ENCODE measurements at places on chromosomes 7 and 10. TPM values are rescaled to one million over a fixed set of nuclear protein-coding genes. Genes with fewer than 3 reads are reported as not detected.
A peak's percentile ranks its signal among the peaks of the same experiment; 100 is the strongest.

NPFFR1 gene
- 0.23 TPM for polyA plus RNA-seq

TRIM50 gene
- polyA plus RNA-seq, result 0.80 TPM

TAS2R5 gene
- polyA plus RNA-seq, result 0.95 TPM

OPALIN gene
- polyA plus RNA-seq, result not detected

EVX1 gene
- not detected for polyA plus RNA-seq

UCMA gene
- not detected for polyA plus RNA-seq

EZH2 gene
- polyA plus RNA-seq, result 32.0 TPM

TMEM213 gene
- polyA plus RNA-seq, result 0.30 TPM

DNA sequence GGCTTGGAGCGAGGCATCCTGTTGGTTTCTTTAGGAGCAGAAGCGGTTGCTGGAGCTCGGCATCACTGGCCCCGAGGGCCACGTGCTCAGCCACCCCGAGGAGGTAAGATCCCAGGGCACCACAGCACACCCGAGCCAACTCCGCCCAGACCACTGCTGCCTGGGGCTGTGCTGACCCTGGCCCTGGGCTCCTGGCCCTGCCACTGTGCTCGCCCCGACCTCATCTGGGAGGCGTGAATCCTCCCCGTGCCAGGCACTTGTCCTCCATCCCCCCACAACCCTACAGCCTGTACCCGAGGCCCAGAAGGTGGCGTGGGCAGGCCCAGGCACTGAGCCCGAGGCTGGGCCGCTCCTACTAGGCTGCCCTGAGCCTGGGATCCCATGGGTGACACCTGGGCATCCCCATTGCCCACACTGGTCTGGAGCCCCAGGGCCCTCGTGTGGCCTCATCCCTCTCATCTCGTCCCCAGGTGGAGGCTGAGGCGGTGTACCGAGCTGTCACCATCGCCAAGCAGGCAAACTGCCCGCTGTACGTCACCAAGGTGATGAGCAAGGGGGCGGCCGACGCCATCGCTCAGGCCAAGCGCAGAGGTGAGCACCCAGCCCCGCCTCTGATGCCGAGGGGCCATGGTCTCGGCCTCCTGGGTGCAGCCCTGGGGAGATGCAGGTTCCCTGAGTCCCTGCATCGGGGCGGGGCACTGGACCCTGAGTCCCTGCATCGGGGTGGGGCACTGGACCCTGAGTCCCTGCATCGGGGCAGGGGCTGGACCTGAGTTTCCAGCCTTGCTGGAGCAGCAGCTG is 11.8 kb downstream of the DPYSL4 start:
- DNase-seq, result no peak

- DNase-seq, result peak; percentile 88
Observed at GRCh38 chr10:4315551-4315950, 510.5 kb upstream of the AKR1E2 start.

DNA sequence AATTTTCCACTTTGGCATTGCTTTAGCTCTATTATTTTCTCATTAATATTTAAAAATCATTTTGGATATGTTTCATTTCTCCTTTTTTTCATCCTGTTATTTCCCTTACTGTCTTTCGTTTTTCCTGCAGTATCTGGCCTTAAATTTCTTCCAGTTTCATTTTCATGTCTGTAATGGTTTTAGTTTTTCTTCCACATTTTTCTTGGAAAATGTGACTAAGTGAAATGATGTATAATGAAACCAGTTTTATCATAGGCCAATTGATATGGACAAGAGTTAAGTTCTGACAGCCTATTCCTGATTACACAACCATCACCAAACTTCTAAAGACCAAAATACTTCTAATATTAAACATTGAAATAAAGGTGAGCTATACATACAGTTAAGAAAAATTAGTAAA is 158.5 kb downstream of the LHFPL3 start:
- no peak for DNase-seq

DNA sequence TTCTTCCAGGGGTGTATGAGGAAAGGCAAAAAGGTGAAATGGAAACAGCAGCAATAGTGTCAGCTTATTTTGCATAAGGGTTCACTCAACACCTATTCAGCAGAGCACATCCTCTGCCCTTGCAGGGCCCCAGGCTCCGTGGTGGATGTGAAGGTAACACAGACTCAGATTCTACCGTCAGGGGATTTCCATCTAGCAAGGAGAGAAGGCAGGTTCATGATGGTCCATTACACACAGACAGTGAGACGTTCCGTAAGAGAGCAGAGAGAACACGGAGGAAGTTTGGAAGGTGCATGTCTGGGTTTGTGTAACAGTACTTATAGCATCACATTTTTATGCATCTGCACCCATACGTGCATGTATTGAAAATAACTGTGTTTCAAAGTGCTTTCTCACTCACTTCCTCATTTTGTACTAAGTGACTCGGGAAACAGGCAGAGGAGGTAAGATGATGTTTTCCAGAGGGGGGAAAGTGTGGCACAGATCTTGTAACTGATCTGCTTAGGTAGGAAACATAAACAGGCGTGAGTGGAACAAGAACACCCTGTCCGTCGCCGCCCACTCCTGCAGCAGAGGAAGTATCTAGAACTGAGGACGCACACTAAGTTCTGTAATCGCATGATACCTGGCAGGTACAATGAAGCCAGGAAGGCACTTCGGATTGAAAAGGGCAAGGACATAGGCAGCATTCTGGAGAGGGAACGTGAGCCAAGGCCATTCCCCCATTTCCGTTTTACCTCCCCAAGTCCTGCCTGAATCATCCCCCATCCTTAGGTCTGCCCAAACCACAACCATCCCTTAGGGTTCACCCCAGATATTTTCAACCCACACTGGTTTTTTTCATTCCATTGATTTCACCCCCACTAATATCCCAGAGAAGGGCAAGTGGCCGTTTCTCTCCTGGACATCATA is 1.0 kb upstream of the ENO4 start:
- no peak for DNase-seq

GRCh38 chr10:64773357-64773756 is 1252.2 kb downstream of the REEP3 start:
- no peak for DNase-seq

DNA sequence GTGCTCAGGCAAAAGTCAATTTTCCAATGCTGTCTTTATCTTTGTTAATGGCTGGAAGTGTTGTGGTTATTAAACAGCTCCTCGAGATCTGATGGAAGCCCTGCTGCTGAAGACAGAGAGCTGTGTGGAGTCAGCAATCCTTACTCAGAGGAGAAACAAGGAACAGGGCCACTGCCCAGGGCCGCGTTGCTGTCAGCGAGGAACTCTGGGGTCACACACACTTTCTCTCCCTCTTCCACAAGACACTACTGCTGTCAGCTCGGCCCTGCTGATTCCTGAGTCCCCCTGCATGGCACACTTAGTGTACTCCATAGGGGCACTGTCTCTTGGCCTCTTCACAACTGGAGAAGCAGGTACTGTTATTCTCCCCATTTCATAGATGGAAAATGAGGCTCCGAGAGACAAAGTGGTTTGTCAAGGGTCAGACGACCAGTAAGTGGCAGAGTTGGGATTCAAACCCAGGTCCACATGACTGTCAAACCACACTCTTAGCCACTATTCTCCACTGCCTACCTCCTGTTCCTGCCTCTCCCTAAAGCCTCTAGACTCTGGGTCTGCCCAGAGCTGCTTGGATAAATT is 29.3 kb upstream of the PDCD4 start:
- DNase-seq, result no peak

DNA sequence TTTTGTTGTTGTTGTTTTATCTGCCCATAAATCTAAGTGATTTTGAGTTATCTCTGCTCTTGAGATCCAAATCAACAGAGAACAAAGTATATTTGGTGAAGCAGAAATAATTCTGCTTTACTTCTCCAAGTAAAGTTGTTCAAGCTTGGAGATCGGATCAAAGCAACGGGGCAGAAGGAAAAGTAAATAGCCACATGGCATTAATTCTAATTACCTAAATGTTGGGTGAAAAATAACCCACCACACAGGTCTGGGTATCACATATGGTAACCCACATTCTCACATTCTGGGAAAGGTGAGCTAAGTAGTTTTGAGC is 3.1 kb downstream of the NRP1 start:
- DNase-seq, result no peak

DNA sequence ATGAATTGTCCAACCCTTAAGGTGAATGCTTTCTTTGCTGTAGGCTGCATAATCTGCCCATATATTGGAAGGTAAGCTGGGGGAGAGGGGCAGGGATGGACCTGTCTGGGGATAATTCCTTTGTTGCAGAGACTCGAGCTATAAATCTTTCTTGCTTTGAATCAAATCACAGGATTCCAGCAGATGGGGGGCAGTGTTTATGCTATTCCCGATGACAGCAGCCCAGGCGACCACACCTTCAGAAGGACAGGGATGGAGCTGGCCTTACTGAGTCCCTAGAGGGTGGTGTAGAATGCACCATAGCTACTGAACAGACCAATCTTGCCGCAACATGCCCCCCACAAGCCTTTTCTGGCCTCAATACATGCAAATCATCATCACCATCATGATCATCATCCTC is 2.5 kb downstream of the PODXL start:
- no peak for DNase-seq

DNA sequence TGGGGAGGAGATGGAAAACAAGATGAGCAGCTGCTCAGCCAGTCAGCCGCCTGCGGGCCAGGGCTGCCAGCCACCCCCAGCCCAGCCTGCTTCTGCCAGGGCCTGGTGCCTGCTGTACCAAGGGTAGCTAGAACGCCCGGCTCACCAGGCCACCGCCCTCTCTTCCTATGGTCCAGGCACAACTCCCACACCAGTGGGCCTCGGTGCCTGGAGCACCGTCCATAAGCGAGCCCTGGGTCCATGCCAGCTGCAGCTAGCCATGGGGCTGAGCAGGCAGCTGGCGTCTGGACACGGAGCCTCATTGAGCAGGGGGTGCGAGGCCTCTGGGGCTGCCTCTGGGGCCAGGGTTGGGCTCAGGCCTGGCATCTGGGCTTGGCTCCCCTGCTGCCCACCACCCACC is 8.5 kb upstream of the RABGEF1 start:
- no peak for DNase-seq

GRCh38 chr10:90887555-90887954 is 15.8 kb downstream of the RPP30 start:
- DNase-seq, result no peak

DNA sequence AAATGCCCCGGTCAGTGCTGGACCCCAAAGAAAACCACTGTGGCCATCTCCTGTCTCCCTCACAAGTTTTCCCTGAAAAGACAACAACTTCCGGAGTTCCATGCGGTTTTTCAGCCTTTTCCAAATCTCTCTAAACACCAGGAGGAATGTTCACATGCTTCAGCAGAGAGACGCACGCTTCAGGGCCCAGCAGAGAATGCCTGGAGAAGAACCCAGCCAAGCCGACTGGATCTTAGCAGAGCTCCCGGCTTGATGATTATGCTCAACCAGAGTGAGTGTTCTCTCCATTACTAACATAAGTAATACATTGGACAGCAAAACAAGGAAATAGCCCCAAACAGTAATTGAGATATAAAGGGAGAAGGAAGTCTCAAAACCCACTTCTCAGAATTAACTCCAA is 17.9 kb downstream of the PRKCQ start:
- no peak for DNase-seq

GRCh38 chr7:71694665-71695064 is 562.7 kb downstream of the GALNT17 start:
- no peak for DNase-seq

- no peak for DNase-seq
Observed at GRCh38 chr10:59805014-59805413, 51.8 kb upstream of the MRLN start.

GRCh38 chr7:138089080-138089901 is 13.0 kb downstream of the AKR1D1 start:
- no peak for DNase-seq

DNA sequence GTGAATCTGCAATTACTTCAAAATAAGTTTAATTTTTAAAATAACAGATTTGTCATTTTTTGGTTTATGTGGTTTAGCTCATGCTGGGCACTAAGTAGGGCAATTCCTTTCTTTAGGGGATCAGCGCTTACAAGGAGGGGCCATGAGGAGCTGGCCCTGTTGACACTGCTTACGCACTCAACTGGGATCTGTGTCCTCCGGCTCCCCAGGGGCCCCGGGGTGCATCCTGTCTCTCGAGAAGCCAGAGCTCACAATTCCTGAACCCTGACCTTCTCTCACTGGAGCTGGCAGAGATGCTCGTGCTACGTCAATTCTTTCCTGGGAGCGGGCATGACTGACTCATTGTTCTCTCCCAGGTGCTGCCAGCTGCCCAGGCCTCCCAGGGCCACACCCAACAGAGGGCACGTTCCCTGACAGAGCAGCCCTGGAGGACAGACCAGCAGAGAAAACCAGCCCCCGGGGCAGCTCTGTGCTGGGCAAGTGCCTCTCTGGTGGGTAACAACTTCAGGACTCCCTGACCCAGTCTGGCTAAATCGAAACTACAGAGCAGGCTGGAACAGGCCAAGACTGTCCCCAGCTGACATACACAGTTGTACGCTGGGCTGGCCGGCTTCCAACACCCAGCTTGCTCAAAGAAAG is 36.8 kb downstream of the CTBP2 start:
- peak; percentile 62 for DNase-seq

DNA sequence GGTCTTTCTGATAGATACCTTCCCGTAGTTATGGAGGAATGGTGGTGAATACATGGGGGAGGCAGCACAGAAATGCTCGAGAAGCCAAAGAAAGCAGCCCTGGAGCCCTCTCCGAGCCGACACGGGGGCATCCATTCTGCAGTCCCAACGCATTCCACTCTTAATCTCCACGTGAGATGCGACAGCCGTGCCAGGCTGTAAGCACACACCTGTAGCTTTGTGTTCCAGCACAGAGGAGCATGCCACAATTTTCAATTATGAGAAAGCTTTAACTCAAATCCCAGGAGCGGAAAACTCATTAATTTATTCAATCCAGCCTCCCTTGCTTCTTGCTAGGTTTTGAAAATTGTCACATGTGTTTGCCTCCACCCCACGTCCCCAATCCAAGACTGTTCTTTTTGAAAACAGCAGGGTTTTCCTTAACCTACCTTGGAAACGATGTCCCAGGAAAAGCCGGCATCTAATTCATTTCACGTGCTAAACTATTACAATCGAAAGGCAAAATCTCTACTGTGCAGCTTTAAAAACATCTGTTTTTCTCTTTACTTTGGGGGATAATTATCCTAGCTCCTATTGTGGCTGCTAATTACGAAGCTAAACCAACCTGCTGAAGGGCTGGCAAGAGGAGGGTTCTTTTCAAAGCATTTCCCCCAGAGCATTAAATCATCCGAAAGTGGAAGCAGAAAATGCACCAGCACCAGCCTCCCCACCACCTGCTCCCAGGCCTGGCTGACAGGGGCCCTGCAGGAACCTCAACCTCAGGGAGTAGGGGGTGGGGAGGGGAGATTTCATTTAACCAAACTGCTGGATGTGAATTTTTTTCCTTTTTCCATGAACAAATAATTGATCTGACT is 56.0 kb upstream of the CHST15 start:
- no peak for DNase-seq

- no peak for DNase-seq
Observed at GRCh38 chr7:140649556-140650205, 9.1 kb upstream of the DENND2A start.

GRCh38 chr7:144653449-144653848 is 182.4 kb downstream of the TPK1 start:
- DNase-seq, result no peak

GRCh38 chr7:74083117-74083876 is at the start of gene LIMK1:
LIMK1 (plus strand) TSS chr7:74083804; CDS start chr7:74083991, 187 bp downstream.
- DNase-seq, result peak; percentile 82

All from muscle of arm (tissue), 14 donors.